ENCODE measurements at places on chromosomes 1 and 21. TPM values are rescaled to one million over a fixed set of nuclear protein-coding genes. Genes with fewer than 3 reads are reported as not detected.

OR2L2 gene
- total RNA-seq: 0.09 TPM

GRCh38 chr1:77413541-77414335 is 131.9 kb downstream of the AK5 start:
- H3K4me1 ChIP-seq: peaks cover 21% of the 10 kb centered on the region
- H3K27ac ChIP-seq: peak overlapping the region; percentile 45
- H3K27me3 ChIP-seq: no peaks in the 10 kb centered on the region
- no peaks in the 10 kb centered on the region for H3K36me3 ChIP-seq
- H3K4me3 ChIP-seq: no peak overlapping the region
- no peak for DNase-seq

DNA sequence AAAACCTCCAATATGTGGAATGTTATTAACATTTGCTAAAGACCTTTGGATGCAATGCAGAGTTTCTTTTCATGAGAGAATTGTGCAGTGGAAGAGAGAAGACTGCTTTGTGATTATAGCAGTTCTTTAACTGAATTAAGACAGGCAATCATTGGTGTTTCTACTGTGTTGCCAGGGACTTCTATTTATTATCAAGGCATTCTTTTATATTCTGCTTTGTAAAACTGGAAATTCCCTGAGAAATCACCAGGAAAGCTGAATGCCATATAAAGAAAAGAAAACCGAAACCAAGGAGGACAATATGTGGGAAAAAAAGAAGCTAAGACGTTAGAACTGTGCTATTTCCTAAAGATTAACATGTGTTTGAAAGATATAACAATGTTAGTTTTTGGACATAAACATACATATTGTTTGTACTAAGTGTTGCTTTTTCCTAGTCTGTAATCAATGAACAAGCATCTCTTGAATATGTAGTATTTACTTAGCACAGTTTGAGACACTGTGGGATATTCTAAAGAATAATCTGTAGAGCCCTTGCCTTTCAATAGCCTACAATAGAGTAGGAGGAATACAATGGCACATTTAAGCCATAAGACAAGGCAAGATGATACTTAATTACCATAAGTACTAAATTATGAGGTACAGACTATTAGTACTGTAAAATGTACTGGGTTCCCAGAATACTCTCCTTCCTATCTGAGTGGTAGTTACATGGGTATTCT is 47.1 kb downstream of the EXTL2 start:
- peak overlapping the region; percentile 5 for H3K4me3 ChIP-seq
- DNase-seq: no peak
- peak overlapping the region; percentile 78 for H3K27ac ChIP-seq
- H3K36me3 ChIP-seq: peaks cover 7% of the 10 kb centered on the region
- H3K4me1 ChIP-seq: peaks cover 19% of the 10 kb centered on the region

DNA sequence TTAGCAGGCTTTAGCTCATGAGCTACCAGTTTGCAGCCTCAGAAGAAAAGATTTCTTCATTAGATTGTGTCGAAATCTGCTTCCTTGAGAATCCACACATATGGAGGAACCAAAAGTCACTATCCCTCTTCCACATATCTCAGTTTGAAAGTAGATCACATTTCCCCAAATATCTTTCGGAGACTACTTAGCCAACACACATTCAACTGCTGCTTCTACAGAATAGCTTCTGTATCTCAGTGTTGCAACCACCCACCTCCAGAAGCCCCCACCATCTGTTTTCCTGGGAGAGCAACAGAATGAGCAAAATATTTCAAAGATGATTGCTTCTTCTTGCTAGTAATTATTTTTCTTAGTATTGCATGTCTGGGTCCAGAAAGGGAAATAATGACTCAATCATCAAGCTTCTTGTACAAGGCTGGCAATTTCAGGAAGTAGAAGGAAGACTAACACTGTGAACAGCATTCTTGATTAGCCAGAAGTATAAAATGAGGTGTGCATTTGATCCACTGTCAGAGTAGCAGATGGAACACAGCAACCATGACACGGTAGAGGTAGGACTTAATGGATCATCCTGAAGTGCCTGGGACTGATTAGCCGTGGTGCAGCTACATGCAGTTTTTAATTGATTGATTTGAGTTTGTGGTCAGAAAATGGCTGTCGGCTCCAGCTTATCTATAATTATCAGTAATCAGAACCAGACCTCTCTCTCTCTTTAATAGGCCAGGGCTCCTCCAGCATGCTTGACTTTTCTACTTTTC is 24.9 kb downstream of the ZC3H11B start:
- no peaks in the 10 kb centered on the region for H3K27me3 ChIP-seq
- no peak for DNase-seq
- H3K4me1 ChIP-seq: no peaks in the 10 kb centered on the region
- H3K4me3 ChIP-seq: no peak overlapping the region

Measured in neural crest cell (in vitro differentiated cells).